RPMI7951 (cell line): ENCODE measurements at places on chromosomes 12 and 14. TPM values are rescaled to one million over a fixed set of nuclear protein-coding genes. Genes with fewer than 3 reads are reported as not detected.

GRCh38 chr14:99125113-99125512, 146.9 kb downstream of the BCL11B start:
- DNase-seq = no peak

DNA sequence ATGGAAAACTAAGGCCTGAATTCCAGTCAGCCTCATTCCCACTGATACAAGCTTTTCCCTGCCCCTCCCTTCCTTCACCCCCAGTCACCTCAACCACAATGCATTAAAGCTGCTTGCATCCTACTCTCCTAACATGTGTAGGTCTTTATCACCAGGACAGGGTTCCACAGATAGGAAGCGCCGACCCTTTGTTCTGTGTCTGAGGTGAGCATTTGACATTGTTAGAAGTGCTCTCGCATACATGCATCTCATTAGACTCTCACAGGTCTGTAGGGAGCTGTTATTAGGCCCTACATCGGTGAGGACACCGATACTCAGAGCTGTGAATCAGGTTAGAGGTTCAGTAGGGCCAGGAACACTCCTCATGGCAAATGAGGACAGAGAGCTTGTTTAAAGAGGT, 13.2 kb upstream of the EDDM3A start:
- no peak for DNase-seq

DNA sequence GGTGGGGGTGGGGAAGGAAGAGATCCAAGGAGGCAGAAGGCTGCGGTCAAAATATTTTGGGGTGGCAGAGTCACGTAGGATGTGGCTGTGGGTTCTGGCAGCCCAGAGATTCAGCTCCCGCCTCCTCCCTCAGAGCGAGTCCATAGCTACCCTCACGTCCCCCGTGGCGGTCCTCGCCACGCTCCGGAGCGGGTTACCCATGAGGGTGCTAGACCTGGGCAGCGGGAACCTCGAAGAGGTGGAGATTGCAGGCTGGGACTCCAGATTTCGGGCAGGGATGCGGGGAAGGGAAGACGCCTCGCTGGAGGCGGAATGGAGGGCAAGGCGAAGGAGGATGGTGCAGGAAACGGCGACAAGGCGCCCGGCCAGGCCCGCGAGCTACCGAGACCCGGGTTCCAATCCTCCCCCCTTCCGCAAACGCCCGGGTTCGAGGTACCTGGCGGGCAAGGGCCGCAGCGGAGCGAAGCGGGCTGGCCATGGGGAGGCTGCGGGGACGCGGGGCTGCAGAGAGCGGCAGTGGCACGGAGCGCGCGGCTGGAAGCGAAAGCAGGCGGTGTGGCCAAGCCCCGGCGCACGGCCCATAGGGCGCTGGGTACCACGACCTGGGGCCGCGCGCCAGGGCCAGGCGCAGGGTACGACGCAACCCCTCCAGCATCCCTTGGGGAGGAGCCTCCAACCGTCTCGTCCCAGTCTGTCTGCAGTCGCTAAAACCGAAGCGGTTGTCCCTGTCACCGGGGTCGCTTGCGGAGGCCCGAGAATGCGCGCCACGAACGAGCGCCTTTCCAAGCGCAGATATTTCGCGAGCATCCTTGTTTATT, 46.2 kb downstream of the BCAT1 start:
- peak; percentile 62 for DNase-seq

GRCh38 chr12:98295681-98296080, 219.7 kb upstream of the TMPO start:
- no peak for DNase-seq

DNA sequence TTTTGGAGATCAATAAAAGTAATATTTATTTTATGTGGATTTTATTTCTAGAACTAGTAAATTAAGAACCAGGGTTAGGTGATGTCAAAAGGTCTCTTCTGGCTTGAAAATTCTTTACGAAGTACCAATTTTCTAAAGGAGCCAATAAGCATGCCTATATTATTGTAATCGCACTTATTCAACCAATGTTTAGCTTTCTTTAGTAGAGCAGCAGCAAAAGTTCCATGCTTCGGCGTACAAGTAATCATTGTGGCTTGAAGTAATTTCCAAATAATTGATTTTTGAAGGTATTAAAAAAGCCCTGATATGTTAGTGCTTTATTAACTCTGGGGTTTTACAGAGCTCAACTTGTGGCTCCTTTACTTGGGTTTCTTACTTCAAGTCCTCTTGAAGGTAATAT, 3.4 kb downstream of the RMST start:
- DNase-seq = no peak

DNA sequence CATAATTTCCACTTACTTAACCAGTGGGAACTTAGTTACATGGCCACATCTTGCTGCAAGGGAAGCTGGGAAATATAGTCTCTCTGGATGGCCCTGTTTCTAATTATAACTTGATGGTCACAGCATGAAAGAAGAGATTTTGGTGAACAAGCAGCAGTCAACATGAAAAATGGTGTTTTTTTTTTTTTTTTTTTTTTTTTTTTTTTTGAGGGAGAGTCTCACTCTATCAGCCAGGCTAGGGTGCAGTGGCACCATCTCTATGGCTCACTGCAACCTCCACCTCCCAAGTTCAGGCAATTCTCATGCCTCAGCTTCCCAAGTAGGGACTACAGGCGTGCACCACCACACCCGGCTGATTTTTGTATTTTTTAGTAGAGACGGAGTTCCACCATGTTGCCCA, 10.8 kb downstream of the SRGAP1 start:
- DNase-seq = no peak

GRCh38 chr14:85533861-85534291, 3.9 kb downstream of the FLRT2 start:
- no peak for DNase-seq

- DNase-seq = peak; percentile 29
These were observed 40.6 kb upstream of the RPH3A start for GRCh38 chr12:112750971-112751370.

DNA sequence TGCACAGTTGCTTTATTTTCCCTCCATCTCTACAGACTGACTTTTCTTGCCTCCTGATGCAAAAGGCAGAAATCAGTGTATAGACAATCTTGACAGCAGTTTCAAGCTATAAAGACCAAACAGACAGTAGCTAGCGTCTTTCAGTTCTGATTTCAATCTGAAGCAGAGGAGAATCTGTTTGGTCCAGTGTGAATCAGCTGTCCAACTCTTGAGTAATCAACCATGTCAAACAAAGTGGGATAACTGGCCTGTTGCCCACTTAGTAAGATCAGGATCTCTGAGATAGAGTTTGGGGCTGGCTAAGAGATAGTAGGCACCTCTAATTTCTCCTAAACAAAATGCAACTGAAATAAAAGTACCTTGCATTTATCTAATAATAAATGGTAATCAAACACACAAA, 797.4 kb upstream of the FBXO33 start:
- DNase-seq = no peak

DNA sequence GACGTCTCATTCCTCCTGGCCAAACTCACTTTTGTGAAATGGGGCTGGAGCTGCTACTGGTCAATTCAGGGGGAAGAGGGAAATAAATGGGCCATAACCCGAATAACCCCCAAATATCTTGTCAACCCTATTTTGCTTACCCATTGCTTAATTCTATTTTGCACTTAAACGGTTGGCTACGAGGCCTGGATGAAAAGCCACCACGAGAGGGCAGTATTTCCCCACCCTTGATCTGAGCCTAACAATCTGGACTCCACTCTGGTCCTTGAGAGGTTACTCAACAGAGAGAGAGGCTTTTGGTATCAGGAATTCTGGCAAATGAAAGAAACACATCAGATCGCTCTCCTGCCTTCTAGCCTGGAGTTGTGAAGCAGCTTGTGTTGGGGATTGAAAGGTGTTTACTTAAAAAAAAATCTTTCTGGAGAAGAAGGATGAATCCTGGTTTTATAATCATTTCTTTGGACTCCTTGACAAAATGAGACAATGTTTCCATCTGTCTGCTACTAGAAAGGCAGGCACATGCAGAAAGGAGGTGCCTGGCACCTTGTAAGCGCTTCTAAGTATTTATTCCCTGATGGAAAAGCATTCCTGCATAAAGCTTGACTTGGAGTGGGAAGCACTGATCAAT, 22.4 kb upstream of the FBXO21 start:
- DNase-seq = peak; percentile 62

DNA sequence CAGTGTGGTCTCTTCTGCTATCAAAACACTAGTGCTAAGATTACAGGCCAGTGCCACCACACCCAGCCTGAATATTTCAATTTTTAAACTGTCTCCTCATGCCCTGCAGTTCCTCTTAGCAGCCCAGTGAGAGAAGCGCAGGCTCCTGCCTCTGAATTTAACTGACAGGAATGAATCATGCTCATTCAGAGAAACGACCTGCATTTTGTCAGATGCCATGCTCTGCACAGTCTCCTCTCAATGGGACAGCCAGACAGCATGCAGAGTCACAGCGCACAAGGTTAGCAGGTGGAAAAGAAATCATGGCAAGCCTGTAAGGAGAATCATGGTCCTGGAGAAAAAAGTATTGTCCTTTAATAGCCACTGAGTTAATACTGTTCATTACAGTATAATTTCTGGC, 691.0 kb upstream of the SEL1L start:
- no peak for DNase-seq

GRCh38 chr14:61322011-61322798, 826 bp downstream of the PRKCH start:
- DNase-seq = no peak

The TOMM20L gene
- not detected in 2 replicates for total RNA-seq

The ACACB gene
- total RNA-seq = 4.5 and 7.6 TPM in 2 replicates

The ANG gene
- total RNA-seq = 6.3 and 7.4 TPM in 2 replicates

The MYH6 gene
- total RNA-seq = not detected in 2 replicates
